Non-pigmented ciliary epithelial cell (primary cell): ENCODE measurements at places on chromosomes 4 and X.

- DNase-seq: no peak
Measured at GRCh38 chr4:41364876-41365275, 108.1 kb downstream of the UCHL1 start.

GRCh38 chrX:154654372-154654771, 993 bp upstream of the CTAG2 start:
- no peak for DNase-seq

DNA sequence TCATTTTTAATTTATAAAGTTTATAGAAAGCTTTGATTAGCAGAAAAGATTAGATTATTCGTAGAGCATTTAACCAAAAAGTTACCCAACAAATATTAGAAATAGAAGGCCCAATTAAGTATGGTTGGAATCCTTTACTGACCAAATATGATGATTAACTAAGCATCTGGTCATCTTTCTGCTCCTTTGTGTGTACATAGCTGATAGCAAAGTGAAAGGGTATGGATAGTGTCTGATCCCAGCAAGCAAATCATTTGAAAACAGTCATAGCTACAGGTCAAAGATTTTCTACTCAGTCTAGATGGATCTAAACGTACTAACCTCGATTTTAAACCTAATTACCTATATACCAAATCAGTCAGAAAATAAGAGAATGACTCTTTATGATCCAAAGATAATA, 7.3 kb upstream of the MAB21L2 start:
- DNase-seq: no peak

DNA sequence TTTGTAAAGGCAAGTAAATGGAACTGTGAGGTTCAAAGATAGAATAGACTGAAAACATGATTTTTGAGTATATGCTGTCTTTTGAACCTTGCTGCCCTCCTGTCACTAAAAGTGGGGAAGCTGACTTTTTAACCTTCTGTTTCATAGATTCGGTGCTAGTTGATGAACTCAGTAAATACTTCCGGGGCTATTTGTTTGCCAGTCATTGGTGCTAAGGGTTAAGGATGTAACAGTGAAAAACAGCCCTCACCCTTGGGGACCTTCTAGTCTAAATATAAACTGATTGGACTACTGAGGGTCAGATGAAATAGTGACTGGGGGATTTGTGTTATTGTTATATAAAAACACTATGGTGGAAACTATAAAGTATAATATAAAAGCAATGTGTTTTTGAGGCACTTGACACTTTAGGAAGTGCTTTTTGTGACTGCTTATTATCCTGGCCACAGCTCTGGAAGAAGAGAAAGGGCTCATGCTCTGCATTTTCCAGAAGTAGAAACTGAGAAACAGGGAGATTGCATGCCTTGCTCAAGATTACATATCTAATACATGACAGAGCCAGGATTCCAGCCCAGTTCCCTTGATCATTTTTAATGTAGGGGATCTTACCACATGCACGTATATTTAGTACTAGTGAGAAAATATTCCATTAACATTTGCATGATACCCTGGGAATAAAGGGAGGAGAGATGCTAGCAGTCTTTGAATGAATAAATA, 3.9 kb downstream of the BST1 start:
- DNase-seq: no peak

GRCh38 chrX:126820700-126821420, 1.3 kb downstream of the PRR32 start:
- no peak for DNase-seq

DNA sequence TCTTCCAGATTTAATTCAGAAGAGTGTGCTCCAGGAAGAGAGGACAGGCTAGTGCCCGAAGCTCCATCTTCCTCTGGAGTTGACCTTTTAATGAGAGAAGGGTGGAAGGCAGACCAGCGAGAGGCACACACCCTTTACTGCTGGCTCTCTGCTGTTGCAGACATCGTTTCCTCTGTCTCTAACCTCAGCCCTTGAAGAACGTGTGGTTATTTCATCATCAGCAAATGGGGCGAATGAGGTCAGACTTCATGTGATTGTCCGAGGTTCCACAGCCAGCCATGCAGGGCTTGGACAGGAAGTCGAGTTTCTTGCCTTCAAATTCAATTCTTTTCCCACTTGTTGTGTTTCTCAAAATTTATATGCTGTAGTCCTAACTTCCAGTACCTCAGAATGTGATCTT, 155.2 kb upstream of the MSX1 start:
- DNase-seq: no peak

GRCh38 chrX:109270580-109271484, 211.1 kb downstream of the GUCY2F start:
- DNase-seq: no peak

DNA sequence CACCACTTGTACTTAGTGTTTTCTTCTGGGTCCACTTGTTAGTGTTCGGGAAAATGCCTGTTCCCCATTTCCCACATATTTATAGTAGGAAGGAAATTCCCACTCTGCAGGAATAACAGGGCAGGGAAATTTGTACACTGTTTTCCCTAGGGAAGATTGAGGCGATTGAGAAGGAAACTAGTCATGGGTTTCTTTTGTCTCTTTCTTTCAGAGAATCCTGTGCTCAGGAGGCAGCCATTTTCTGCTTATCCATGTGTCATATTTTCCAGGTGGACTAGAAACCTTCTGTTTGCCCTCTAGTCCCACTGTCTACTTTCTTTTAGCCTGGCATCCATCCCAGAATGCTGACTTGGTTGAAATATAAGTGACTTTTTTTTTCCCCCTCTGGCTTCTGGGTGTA, 299.1 kb upstream of the ANKRD50 start:
- no peak for DNase-seq

DNA sequence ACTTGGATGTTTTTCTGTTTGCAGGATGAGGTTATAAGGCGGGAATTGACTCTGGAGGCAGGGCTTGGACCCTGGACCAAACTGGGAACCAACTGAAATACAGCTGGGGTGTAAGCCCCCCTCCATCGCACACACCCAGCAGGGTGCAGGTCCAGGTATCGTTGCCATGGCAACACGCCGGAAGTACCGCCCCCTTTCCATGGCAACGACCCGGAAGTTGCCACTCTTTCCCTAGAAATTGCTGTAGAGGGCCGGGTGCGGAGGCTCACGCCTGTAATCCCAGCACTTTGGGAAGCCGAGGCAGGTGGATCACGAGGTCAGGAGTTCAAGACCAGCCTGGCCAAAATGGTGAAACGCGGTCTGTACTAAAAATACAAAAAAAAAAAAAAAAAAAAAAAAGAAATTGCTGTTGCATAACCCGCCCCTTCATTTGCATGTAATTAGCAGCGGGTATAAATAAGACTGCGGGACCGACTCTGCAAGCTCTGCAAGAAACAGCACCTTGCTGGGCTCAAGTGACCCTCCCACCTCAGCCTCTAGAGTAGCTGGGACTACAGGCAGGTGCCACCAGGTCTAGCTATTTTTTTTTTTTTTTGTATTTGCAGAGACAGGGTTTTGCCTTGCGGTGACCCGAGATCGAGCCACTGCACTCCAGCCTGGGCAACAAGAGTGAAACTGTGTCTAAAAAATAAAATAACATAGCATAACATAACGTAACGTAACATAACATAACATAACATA, 139.6 kb downstream of the CRLF2 start:
- no peak for DNase-seq

- no peak for DNase-seq
Measured at GRCh38 chrX:121389976-121390714, 342.7 kb downstream of the GLUD2 start.

DNA sequence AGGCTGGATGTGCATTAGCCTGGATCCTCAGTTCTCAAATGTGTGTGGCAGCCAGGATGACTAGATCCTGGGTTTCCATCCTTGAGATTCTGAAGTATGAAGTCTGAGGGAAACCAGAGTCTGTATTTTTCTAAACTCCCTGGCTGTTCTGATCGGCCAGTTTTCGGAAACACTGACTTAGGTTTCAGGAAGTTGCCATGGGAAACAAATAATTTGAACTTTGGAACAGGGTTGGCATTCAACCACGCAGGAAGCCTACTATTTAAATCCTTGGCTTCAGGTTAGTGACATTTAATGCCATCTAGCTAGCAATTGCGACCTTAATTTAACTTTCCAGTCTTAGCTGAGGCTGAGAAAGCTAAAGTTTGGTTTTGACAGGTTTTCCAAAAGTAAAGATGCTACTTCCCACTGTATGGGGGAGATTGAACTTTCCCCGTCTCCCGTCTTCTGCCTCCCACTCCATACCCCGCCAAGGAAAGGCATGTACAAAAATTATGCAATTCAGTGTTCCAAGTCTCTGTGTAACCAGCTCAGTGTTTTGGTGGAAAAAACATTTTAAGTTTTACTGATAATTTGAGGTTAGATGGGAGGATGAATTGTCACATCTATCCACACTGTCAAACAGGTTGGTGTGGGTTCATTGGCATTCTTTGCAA, 67.6 kb downstream of the PDGFRA start:
- no peak for DNase-seq

DNA sequence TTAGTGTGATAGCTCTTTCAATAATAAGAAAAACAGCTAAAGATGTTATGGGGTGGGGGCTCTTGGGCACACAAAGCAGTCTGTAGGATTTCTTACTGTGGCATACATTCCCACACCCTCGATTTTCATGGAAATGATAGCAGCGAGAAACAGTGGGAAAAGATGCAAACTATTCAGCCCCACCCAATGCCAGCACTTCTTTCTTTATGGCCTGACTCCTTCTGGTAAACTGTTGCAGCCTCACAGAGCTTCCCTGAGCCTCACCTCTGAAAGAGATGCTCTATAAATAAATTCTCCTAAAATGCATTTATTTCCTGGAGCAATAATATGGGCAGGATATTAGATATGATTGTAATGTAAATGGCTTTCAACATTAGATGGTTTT, 910 bp downstream of the ANK2 start:
- no peak for DNase-seq

DNA sequence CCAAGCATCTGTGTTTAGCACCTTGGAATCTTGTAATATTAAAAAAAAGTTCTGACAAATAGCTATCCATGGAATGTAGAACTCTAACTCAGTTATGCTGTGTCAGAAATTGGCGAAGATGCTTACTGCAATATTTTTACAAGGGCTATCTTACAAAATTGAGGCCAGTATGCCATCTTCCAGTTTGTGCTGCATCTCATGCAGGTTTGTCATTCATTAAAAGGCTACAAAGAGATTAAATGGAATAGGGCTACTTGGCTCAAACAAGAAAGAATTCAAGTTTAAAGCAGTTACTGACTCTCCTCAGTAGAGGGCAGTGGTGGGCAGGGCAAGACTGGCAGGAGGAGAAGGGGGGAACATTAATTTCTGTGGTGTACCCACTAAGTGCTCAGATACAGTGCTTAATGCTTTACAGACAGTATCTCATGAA, 66.5 kb downstream of the SHROOM4 start:
- DNase-seq: peak; percentile 1

- DNase-seq: peak; percentile 15
Measured at GRCh38 chr4:39975488-39976089, 2.1 kb downstream of the PDS5A start.

- DNase-seq: no peak
Measured at GRCh38 chrX:1244164-1245076, 24.2 kb upstream of the CSF2RA start.

- DNase-seq: no peak
Measured at GRCh38 chr4:15917297-15917696, 21.2 kb downstream of the FGFBP1 start.

DNA sequence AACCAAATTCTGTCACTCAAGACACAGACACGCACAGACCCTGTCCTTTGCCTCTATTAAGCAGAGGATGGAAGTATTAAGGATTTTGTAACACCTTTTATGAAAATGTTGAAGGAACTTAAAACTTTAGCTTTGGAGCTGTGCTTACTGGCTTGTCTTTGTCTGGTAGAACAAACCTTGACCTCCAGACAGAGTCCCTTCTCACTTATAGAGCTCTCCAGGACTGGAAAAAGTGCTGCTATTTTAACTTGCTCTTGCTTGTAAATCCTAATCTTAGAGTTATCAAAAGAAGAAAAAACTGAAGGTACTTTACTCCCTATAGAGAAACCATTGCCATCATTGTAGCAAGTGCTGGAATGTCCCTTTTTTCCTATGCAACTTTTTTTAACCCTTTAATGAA, 215.7 kb downstream of the GC start:
- DNase-seq: no peak

DNA sequence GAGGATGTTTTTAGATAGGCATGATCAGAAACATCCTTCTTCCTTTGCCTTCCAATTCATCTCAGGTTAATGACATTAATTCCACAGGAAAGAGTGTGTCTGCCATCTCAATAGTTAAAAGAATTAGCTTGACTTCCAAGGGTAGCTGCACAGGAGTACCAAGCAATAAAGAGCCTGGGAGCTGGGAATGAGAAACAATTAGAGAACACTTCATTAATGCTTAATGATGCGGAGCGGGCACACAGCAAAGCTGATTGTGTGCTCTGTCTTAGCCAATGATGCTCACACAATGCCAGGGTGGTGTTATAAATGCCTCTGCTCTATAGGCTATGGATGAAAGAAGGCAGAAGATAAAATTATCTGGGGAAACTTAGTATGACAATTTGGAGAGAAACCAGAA, 1052.5 kb upstream of the LCORL start:
- DNase-seq: no peak

GRCh38 chr4:170278460-170278859, 188.7 kb upstream of the AADAT start:
- DNase-seq: no peak

DNA sequence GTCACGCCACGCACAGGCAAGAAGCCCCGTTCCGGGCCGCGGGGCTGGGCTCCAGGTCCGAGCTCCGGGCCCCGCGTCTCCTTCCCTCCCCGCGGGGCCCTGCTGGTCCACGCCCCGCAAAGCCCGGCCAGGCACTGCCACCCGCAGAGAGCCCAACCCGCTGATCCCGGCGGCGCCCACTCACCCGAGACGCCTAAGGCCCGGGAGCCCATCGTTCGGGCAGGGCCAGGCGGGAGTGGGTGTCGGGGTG, 870 bp downstream of the PDZD4 start:
- DNase-seq: no peak

GRCh38 chr4:84578540-84579402, 4.2 kb upstream of the CDS1 start:
- peak; percentile 32 for DNase-seq

- DNase-seq: no peak
Measured at GRCh38 chrX:111504941-111505340, 6.5 kb upstream of the SERTM2 start.

DNA sequence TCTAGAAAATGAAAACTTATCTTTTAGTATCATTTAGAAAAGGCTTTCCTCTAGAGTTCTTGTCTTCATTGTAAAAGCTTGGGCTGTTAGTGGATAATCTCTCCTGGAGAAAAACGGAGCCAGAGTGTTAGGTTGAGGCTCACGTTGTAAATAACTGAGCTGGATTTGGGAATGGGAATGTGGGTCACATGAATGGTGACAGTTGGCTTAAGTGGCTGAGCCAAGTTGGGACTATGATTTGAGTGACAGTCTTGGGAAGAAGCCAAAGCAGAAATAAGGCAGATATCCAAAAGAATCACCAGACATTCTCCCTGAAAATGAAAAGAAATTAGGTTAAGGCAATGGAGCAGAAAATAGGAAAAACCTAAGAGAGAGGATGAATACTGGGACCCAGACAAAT, 33.6 kb upstream of the PDGFC start:
- DNase-seq: no peak
